Activated CD4-positive, CD25-positive, alpha-beta regulatory T cell (primary cell): ENCODE measurements at places on chromosomes 11 and 22.

DNA sequence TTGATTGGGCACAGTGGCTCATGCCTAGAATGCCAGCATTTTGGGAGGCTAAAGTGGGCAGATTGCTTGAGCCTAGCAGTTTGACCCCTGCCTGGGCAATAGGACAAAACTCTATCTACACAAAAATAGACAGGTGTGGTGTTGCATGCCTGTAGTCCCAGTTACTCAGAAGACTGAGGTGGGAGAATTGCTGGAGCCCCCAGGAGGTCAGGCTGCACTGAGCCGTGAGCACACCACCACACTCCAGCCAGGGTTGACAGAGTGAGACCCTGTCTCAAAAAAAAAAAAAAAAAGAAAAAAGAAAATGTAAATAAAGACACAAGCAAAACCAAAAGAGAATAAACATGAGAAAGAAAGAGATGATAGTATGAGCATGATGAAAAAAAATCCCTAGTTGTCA, 802.4 kb upstream of the ANO3 start:
- DNase-seq = no peak

GRCh38 chr11:66388780-66389386, 17.3 kb upstream of the SLC29A2 start:
- peak; percentile 46 for DNase-seq

- DNase-seq = no peak
These were observed 4.0 kb downstream of the NAA40 start for GRCh38 chr11:63942803-63943202.

GRCh38 chr11:64713016-64713707, 9.8 kb downstream of the NRXN2 start:
- DNase-seq = no peak

DNA sequence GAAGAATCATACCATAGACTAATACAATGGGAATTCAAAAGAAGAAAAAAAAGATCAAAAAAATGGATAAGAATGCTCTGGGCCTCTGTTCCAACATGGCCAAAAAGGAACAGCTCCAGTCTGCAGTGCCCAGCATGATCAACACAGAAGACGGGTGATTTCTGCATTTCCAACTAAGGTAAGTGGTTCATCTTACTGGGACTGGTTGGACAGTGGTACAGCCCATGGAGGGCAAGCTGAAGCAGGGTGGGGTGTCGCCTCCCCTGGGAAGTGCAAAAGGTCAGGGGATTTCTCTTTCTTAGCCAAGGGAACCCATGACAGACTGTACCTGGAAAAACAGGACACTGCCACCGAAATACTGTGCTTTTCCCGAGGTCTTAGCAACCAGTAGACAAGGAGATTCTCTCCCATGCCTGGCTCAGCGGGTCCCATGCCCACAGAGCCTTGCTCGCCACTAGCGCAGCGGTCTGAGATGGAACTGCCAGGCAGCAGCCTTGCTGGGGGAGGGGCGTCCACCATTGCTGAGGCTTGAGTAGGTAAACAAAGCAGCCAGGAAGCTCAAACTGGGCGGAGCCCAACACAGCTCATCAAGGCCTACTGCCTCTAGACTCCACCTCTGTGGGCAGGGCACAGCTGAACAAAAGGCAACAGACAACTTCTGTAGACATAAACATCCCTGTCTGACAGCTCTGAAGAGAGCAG, 428.4 kb downstream of the MN1 start:
- no peak for DNase-seq

GRCh38 chr11:31355817-31356216, 13.7 kb downstream of the DCDC1 start:
- no peak for DNase-seq

DNA sequence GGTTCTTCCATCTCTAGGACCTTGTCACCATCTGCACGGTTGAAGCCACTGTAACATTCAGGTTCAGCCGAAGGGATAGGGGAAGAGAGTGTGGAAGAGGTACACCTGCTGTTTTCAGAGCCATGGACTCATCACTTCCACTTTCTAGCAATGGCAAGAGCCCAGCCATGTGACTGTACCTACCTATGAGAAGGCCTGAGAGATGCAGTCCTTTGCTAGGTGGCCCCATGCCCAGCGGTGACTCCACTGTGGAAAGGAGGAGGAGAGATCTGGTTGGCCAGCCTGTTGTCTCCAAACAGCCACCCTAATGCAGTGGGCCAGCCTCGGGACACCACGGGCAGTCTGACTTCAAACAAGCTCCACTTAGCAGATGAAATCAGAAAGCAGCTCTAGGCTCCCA, 16.0 kb downstream of the RASD2 start:
- no peak for DNase-seq
